Motor neuron (in vitro differentiated cells): ENCODE measurements at places on chromosomes 5 and 9. TPM values are rescaled to one million over a fixed set of nuclear protein-coding genes. Genes with fewer than 3 reads are reported as not detected.

The SHROOM1 gene
- 0.77 and 2.9 TPM in 2 replicates for total RNA-seq

The TTC39B gene
- total RNA-seq, result 1.4 and 1.6 TPM in 2 replicates

The RALGPS1 gene
- 25.9 and 41.6 TPM in 2 replicates for total RNA-seq

The IL4 gene
- total RNA-seq, result not detected in 2 replicates

The CYSRT1 gene
- 0.92 and 1.3 TPM in 2 replicates for total RNA-seq

The SLC36A3 gene
- 0.28 and 0.49 TPM in 2 replicates for total RNA-seq

The GFI1B gene
- not detected in 2 replicates for total RNA-seq

The CRB2 gene
- 32.4 and 51.6 TPM in 2 replicates for total RNA-seq

The MSX2 gene
- not detected in 2 replicates for total RNA-seq

The DIPK1B gene
- 25.9 and 27.9 TPM in 2 replicates for total RNA-seq

The TAL2 gene
- total RNA-seq, result 1.4 and 1.8 TPM in 2 replicates

The MOB3B gene
- total RNA-seq, result 12.6 and 13.4 TPM in 2 replicates

The LCN12 gene
- total RNA-seq, result 0.38 and 1.2 TPM in 2 replicates

The TPPP gene
- 0.22 and 0.31 TPM in 2 replicates for total RNA-seq

The POLR3G gene
- 19.8 and 20.1 TPM in 2 replicates for total RNA-seq

The ARHGEF39 gene
- total RNA-seq, result 0.41 and 0.48 TPM in 2 replicates

The CRHBP gene
- total RNA-seq, result 0.41 and 0.55 TPM in 2 replicates

The NR5A1 gene
- total RNA-seq, result 0.15 TPM in 1 of 2 replicates, not detected in the other

The HK3 gene
- 0.31 and 0.46 TPM in 2 replicates for total RNA-seq

The GRIN1 gene
- total RNA-seq, result 0.26 and 0.35 TPM in 2 replicates

The PWWP2A gene
- 23.3 and 24.8 TPM in 2 replicates for total RNA-seq

The NUTM2F gene
- total RNA-seq, result 0.09 and 0.17 TPM in 2 replicates

The ANKRD33B gene
- total RNA-seq, result 5.5 and 5.6 TPM in 2 replicates

The NREP gene
- total RNA-seq, result 684 and 690 TPM in 2 replicates

The LCN15 gene
- total RNA-seq, result 0.23 and 0.47 TPM in 2 replicates

The ARSI gene
- 0.18 and 0.21 TPM in 2 replicates for total RNA-seq

The NDUFS4 gene
- 146 and 152 TPM in 2 replicates for total RNA-seq

The PTGES gene
- total RNA-seq, result 1.8 and 2.0 TPM in 2 replicates

The SNX30 gene
- total RNA-seq, result 18.9 and 19.9 TPM in 2 replicates

The PCDHB9 gene
- 0.83 and 1.3 TPM in 2 replicates for total RNA-seq

The TAF11L13 gene
- not detected in 2 replicates for total RNA-seq

The KCNV2 gene
- total RNA-seq, result 0.21 and 0.64 TPM in 2 replicates
